ENCODE measurements at places on chromosomes 13 and 19.

GRCh38 chr19:30689474-30689873, 317.3 kb downstream of the ZNF536 start:
- no peak for DNase-seq

DNA sequence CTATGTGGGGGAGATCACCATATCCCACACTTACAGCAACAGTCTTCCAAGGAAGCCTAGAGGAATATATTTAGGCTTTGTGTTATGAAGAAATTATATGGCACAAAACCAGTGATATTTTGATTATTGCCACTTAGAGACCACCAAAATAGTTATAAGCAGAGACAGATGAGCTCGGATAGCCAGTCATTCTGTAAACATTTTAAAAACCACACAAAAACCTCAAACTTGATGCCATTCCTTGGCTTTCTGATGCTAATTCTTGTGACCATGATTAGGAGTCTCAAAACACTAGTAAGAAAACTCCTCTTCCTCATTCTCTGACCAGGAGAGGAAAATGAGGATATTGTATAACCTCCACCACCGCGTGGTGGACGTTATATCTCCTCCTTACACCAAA, 496.4 kb downstream of the FOXO1 start:
- no peak for DNase-seq

DNA sequence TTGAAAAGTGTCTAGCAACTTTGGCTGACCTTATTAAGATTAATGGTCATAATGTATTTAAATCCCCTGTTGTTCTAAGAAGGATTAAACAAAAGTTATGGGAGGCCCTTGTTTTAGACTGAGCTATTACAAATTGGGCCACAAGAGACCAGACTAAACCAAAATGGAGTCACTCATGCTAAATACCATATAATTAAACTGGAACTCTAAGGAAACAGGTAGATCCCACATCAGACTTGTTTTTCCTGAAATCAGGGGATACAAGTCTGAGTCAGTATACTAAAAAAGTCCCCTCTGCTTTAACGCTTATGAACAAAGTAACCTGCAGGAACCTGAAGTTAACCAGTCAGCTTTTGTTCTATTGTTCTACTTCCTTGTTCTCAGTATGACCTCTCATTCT, 305.9 kb upstream of the SGCG start:
- DNase-seq = no peak

DNA sequence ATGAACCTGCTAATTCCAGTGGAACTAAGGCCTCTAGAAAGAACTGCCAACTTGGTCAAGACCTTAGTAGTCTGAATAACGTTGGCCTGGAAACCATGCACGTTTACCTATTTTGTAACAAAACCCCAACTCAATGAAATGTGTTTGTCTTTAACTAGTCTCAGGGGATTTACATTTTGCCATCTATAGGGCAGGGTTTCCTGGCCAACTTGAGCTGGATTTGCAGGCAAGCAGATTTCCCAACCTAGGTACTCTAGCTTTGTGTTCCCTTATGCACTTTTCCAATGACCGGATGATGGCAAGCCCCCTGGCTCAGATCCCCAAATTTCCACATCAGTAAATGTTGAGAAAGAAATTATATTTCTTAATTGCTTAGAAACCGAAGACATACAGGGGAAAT, 114.5 kb downstream of the IRS2 start:
- no peak for DNase-seq

- DNase-seq = no peak
Observed at GRCh38 chr13:60431108-60431700, 34.2 kb downstream of the TDRD3 start.

- no peak for DNase-seq
Observed at GRCh38 chr13:34587576-34587975, 354.5 kb upstream of the NBEA start.

GRCh38 chr13:25608181-25608580, 236.4 kb downstream of the ATP8A2 start:
- no peak for DNase-seq
